ENCODE measurements at places on chromosomes 16 and 17.

DNA sequence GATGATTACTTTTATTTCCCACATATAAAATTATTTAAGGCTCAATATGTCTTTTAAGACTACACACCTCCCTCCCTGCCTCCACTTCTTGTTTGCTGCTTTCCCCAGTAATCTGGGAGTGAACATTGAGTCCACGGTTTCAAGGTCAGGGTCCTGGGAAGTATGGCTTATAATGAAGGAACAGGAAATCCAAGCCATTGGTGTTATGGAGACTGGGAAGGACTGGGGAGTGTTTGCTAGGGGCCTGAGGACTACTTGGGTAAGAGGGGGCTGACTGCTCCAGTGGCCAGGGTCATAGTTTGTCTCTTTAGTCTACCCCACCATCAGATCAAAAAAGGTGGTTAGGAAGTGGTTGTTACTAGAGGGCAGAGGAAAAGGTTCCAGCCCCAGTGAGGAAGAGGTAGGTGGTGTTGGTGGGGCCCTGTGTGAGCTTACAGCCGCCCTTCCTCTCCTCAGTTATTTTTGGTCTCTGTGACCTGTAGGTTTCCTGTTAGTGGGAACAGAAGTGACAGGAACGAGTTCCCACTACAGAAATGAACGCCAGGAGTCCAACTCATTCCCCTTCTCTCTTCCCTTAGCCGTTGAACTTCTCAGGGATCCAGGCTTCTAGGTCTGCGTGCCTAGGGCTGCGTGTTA is 742 bp upstream of the SLC16A13 start:
- peak overlapping the region; percentile 61 for H3K4me3 ChIP-seq
- no peak for DNase-seq
- H3K27ac ChIP-seq: peak overlapping the region; percentile 86
- H3K4me1 ChIP-seq: peaks cover 16% of the 10 kb centered on the region

DNA sequence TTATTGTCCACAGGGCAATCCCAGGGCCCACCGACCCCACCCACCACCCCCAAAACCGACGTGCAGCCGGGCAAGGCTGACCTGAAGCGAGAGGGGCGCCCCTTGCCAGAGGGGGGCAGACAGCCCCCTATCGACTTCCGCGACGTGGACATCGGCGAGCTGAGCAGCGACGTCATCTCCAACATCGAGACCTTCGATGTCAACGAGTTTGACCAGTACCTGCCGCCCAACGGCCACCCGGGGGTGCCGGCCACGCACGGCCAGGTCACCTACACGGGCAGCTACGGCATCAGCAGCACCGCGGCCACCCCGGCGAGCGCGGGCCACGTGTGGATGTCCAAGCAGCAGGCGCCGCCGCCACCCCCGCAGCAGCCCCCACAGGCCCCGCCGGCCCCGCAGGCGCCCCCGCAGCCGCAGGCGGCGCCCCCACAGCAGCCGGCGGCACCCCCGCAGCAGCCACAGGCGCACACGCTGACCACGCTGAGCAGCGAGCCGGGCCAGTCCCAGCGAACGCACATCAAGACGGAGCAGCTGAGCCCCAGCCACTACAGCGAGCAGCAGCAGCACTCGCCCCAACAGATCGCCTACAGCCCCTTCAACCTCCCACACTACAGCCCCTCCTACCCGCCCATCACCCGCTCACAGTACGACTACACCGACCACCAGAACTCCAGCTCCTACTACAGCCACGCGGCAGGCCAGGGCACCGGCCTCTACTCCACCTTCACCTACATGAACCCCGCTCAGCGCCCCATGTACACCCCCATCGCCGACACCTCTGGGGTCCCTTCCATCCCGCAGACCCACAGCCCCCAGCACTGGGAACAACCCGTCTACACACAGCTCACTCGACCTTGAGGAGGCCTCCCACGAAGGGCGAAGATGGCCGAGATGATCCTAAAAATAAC is 3.0 kb downstream of the SOX9 start:
- H3K4me3 ChIP-seq: no peak overlapping the region
- no peak for DNase-seq
- H3K27me3 ChIP-seq: peaks cover 44% of the 10 kb centered on the region
- H3K4me1 ChIP-seq: peaks cover 27% of the 10 kb centered on the region

GRCh38 chr16:4522051-4522581 is 16.5 kb downstream of the CDIP1 start:
- H3K4me1 ChIP-seq: no peaks in the 10 kb centered on the region
- H3K4me3 ChIP-seq: no peak overlapping the region
- H3K27ac ChIP-seq: no peak overlapping the region
- no peaks in the 10 kb centered on the region for H3K36me3 ChIP-seq
- DNase-seq: peak; percentile 33

DNA sequence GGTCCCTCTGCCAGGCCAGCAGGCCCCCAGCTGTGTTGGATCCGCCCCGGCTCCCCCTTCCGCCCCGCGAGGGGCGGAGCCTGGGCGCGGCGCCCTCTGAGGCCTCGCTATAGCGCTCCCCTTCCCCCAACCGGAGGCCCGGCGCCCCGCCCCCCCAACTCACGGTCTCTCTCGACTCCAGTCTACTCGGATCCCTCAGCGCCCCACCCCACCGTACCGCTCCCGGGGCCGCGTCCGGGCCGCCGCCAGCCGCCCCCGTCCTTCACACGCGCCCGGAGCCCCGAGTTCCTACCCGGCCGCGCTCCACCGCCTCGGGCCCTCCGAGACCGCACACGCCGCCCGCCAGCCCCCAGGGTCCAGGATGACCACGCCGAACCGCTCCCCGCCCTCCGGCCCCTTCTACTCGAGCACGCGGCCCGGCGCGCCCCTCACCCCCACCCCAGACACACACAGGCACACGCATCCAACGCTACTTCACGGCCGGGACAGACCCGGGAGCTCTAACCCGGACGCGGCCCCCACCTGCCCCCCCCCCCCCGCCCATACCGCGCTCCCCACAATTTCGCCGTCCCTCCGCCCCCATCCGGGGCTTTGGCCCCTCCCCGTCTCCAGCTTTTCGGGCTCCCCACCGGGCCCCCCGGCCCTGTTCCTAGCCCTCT is 1.4 kb downstream of the PHF23 start:
- peak overlapping the region; percentile 83 for H3K27ac ChIP-seq
- H3K4me1 ChIP-seq: peaks cover 24% of the 10 kb centered on the region
- peak overlapping the region; percentile 96 for H3K4me3 ChIP-seq
- H3K27me3 ChIP-seq: no peaks in the 10 kb centered on the region
- DNase-seq: peak; percentile 80

DNA sequence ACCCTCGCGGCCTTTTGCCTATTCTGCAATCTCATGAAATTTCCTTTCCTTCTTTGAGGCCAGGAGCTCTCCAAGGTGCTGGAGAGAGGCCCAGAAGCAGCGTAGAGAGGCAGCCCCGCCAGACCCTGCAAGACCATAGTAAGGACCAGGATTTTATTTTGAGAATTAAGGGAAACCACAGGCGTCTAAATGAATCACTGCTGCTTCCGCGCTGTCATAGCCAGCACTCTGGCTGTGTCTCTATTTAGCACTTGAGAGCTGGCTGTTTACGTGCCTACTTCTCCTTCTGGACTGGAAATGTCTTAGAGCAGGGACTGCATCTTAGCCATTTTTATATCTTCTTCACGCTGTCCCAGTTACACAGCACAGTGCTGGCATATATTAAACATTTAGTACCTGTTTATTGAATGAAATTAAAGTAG is 37.6 kb upstream of the PIRT start:
- no peaks in the 10 kb centered on the region for H3K4me1 ChIP-seq
- DNase-seq: peak; percentile 81

DNA sequence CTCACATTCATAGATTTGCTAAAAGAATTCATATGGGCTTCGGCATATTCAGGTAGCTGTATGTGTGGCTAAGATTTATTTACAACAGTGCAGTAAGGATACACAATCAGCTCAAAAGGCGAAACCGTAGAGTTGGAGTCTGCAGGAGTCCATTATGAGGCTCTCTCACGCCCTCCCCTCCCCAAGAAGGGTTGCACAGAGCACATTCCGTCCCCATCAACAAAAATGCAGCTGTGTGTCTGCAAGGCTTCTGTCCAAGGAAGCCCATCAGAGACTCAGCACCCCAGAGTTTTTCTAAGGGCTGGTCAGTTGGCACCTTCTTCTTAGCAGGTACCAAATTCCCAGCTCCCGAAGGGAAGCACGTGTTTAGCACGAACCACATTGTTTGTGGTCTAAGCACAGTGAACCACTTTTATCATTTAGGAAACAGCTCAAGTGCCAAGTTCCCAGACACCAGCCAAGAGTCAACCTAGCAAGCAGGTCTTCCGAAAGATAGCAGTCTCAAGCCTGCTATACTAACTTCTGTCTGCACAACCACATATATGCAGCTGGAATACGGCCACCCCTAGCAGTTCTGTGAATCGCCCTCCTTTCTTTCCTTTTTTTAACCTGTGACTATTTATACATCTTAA is 28.5 kb upstream of the MEAK7 start:
- peak overlapping the region; percentile 87 for H3K27ac ChIP-seq
- DNase-seq: peak; percentile 63
- no peaks in the 10 kb centered on the region for H3K27me3 ChIP-seq
- no peaks in the 10 kb centered on the region for H3K4me1 ChIP-seq
- no peak overlapping the region for H3K4me3 ChIP-seq
- H3K36me3 ChIP-seq: no peaks in the 10 kb centered on the region

GRCh38 chr16:35585411-35585810 is 2126.0 kb downstream of the TP53TG3F start:
- H3K27me3 ChIP-seq: no peaks in the 10 kb centered on the region
- no peak overlapping the region for H3K4me3 ChIP-seq
- H3K27ac ChIP-seq: no peak overlapping the region
- no peaks in the 10 kb centered on the region for H3K4me1 ChIP-seq
- no peaks in the 10 kb centered on the region for H3K36me3 ChIP-seq

- DNase-seq: peak; percentile 60
- H3K27ac ChIP-seq: peak overlapping the region; percentile 83
- H3K4me1 ChIP-seq: peaks cover 16% of the 10 kb centered on the region
- H3K4me3 ChIP-seq: no peak overlapping the region
- no peaks in the 10 kb centered on the region for H3K36me3 ChIP-seq
These were observed 21.5 kb downstream of the DCAF7 start for GRCh38 chr17:63571632-63572310.

GRCh38 chr16:1026057-1026783 is 44.6 kb downstream of the SOX8 start:
- peaks cover 11% of the 10 kb centered on the region for H3K4me1 ChIP-seq
- no peaks in the 10 kb centered on the region for H3K36me3 ChIP-seq
- no peaks in the 10 kb centered on the region for H3K27me3 ChIP-seq
- peak; percentile 30 for DNase-seq

- no peaks in the 10 kb centered on the region for H3K36me3 ChIP-seq
- no peak for DNase-seq
- no peaks in the 10 kb centered on the region for H3K27me3 ChIP-seq
- H3K4me3 ChIP-seq: no peak overlapping the region
- no peak overlapping the region for H3K27ac ChIP-seq
These were observed 18.4 kb downstream of the TOX3 start for GRCh38 chr16:52528393-52529065.

DNA sequence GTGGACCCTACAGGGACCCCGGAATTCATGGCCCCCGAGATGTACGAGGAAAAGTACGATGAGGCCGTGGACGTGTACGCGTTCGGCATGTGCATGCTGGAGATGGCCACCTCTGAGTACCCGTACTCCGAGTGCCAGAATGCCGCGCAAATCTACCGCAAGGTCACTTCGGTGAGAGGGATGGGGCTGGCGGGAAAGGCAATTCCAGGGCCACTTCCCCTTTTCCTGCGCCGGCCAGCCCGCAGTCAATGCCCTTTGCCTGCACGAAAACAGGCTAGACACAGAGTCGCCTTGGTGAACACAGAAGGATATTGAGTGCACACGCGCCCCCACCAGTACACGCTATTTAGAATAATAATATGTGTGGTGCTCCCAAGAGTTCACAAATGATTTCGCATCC is 4.0 kb downstream of the WNK4 start:
- peaks cover 42% of the 10 kb centered on the region for H3K27me3 ChIP-seq
- no peak overlapping the region for H3K27ac ChIP-seq
- no peak overlapping the region for H3K4me3 ChIP-seq
- DNase-seq: no peak
- H3K36me3 ChIP-seq: no peaks in the 10 kb centered on the region

DNA sequence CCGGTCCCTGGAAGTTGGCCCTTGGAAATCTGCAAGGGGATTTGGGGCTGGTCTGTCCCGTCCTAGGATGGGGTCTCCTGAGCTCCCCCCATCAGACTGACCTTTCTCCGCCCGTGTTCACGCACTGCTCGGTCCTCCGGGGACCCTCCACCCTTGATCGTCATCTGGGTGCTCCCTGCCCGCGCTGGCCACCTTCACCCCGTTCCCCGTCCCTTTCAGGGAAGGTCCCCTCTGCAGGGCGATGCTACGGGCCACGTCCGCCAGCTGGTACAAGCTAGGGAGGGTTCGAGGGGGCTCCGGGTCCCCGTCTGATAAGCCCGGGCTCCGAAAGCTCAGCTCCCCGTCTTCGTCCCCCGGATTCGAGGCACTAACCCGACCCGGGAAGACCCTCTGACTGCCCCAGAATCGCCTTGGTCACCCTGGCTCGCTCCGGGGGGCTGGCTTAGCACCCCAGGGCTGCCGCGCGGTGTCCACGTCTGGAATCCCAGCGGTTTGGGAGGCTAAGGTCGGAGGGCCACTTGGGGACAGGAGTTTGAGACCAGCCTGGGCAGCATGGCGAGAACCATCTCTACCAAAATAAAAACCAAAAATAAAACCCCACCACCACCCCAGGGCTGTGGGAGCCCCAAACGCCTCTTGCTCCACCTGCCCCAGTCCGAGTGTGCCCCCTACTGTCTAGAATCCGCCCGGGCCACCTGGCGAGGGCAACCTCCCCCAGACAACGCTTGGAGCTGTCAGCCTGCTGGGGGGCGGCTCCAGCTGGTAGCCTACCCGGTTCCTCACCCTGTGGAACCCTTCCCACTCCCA is 1.1 kb upstream of the SLC43A2 start:
- no peaks in the 10 kb centered on the region for H3K4me1 ChIP-seq
- H3K27me3 ChIP-seq: no peaks in the 10 kb centered on the region
- peak; percentile 48 for DNase-seq
- H3K4me3 ChIP-seq: peak overlapping the region; percentile 63
- no peak overlapping the region for H3K27ac ChIP-seq

DNA sequence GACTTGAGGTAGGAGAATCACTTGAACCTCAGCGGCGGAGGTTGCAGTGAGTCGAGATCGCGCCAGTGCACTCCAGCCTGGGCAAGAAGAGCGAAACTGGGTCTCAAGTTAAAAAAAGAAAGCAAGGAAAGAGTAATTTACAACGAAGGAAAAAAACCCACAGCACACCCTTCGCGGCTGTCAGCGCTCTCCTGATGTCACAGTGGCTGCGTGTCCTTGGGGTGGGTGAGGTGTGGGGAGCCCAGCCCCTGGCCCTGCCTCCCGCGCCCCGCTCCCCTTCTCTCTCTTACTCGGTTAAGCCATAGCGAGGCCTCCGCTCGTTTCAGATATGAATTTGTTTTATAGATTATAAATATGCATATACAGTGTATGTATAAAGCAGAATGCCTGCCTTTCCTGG is 740 bp upstream of the JPT2 start:
- peaks cover 11% of the 10 kb centered on the region for H3K36me3 ChIP-seq
- peaks cover 4% of the 10 kb centered on the region for H3K4me1 ChIP-seq
- peak overlapping the region; percentile 36 for H3K4me3 ChIP-seq
- no peak for DNase-seq
- H3K27ac ChIP-seq: no peak overlapping the region

- H3K4me3 ChIP-seq: no peak overlapping the region
- no peaks in the 10 kb centered on the region for H3K27me3 ChIP-seq
- H3K27ac ChIP-seq: no peak overlapping the region
- H3K4me1 ChIP-seq: no peaks in the 10 kb centered on the region
- no peaks in the 10 kb centered on the region for H3K36me3 ChIP-seq
These were observed 69.6 kb downstream of the MARF1 start for GRCh38 chr16:15573274-15573895.

- no peak overlapping the region for H3K27ac ChIP-seq
- no peaks in the 10 kb centered on the region for H3K36me3 ChIP-seq
- H3K27me3 ChIP-seq: no peaks in the 10 kb centered on the region
- no peak overlapping the region for H3K4me3 ChIP-seq
- peaks cover 4% of the 10 kb centered on the region for H3K4me1 ChIP-seq
These were observed 21.4 kb downstream of the CDRT4 start for GRCh38 chr17:15446036-15446435.

Measured in cardiac muscle cell (in vitro differentiated cells and primary cell).